ENCODE measurements at places on chromosomes 13 and 19.

GRCh38 chr13:108214441-108215271 lies 680 bp downstream of the LIG4 start:
- no peak for DNase-seq

DNA sequence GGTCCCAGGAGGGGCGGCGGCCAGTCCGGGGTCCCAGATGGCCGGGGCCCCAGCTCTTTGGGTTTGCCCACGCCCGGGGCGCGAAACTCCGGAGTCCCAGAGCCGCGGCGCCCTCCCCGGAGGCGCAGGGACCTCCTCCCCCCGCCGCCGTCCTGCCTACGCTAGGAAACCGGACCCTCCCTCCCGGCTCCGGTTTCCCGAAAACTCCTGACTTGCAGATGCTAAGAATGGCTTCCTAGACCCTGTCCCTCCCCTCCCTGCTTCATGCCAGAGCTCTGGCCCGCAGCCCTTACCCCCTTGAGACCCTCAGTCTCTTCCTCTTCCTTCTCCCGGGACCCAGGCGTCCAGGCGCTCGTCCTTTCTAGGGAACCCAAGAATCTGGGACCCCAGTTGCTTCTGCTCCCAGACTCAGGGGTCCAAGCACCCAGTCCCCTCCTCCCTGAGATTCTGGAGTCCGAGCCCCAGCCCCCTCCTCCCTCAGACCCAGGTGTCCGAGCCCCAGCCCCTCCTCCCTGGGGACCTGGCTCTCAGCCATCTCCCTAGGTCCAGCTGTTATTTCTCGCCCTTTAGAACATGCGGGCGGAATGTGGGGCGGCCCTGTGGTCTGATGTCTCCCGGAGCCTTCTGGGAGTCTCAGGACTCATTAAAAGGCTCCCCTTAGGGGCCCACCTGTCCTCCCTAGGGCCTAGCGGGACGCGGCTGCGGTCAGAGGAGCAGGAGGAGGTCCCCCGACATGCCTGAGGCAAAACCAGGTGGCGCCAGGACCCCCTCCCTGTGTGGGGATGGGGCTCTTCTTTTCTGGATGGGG lies at the start of gene MYBPC2:
Gene MYBPC2 (plus strand): TSS at position 672 of the 808 bp plus-strand sequence. CDS start 62 bp downstream, at position 734.
- no peak for DNase-seq

- no peak for DNase-seq
Observed at GRCh38 chr19:13298565-13299481, 148.6 kb downstream of the IER2 start.

DNA sequence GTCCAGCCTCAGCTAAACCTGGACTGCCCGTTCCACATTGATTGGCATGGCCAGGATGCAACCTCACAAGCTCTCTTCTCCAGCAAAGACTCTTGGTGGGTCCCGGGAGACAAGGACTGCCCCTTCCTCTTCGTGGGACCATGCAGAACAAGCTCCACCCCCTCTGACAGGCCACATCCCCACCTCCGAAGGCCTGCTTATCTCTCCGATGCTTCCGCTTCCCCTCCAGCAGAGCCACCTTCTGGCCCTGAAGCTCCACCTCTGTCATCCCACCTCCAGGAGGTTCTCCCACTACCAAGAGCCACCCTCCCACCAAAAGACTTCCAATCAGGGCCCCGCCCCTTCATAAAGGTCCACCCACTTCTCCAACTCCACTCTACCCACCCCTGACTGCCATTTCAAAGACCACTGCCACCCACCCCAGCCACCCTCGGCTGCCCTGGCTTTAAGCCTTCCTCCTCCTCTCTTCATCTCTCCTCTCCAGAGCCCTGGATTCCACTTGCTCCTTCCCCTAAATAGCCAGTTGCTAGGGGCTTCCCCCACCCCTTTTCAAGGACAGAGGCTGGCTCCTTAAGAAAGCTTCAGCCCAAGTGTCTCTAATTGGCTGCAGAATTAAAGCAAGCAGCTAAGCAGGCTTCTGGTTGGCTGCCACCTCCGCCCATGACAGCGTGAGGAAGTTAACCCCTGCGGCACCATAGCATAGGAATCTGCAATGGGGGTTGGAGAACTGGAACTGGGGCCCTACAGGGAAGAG lies 9.9 kb downstream of the LRFN1 start:
- DNase-seq: no peak

GRCh38 chr13:94121686-94122085 lies 357.8 kb downstream of the DCT start:
- DNase-seq: no peak

DNA sequence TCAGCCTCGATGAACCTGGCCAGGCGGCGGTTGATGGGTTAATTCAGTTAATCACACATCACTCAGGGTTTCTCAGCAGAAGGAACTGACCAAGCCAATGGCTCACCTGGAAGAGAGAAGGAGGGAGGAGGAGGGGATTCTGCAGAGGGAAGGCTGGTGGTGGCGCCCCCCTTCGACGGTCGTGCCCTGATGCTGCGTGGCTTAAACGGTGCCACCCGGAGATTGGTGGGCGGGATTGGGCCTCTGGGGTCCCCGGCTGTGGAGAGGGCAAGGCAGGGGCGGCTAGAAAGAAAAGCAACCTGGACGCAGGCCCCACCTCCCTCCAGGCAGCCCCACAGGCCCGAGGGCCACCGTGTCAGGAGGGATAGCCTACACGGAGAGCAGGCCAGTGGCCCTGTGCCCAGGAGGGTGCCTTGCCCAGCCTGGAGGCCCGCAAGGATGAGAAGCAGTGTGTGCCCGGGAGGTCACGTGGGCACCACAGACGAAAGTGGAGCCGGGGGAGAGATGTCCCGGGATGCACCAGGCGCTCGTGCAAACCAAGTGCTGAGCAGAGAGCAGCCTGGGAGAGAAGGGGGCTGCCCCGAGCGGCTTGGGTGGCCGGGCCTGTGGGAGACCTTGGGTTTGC lies 16.0 kb downstream of the CSNK1G2 start:
- DNase-seq: no peak

All from NT2/D1 (cell line).